ENCODE measurements at places on chromosomes 1 and 21.

- no peak for DNase-seq
Measured at GRCh38 chr1:89610457-89611011, 22.4 kb upstream of the LRRC8C start.

GRCh38 chr1:201358596-201358995 is 18.9 kb downstream of the TNNT2 start:
- no peak for DNase-seq

GRCh38 chr1:199038156-199038555 is 399.3 kb downstream of the PTPRC start:
- no peak for DNase-seq

GRCh38 chr1:209382231-209383100 is 201.0 kb upstream of the CAMK1G start:
- no peak for DNase-seq

- DNase-seq = no peak
Measured at GRCh38 chr1:52249831-52250230, 107.9 kb downstream of the ZFYVE9 start.

DNA sequence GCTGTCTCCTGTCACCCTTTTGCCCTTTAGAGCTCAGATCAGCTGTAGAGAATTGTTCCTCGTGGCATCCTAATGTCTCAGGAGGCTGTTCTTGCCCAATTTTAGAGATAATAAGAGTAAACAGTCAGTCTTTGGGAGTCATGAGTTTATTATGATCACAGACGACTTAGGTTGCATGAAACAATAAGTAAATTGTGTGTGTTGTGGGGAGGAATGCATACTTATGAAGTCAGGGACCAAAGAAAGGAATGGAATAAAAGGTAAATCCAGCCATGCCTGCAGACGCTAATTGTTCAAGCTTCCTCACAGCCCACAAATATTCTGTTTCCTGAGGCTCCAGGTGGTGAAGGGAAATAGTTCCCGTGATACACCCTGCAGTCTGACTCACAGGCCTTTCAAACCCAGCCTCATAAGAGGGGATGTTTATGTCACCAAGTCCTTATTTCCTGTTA is 897 bp downstream of the EPHX4 start:
- DNase-seq = no peak

DNA sequence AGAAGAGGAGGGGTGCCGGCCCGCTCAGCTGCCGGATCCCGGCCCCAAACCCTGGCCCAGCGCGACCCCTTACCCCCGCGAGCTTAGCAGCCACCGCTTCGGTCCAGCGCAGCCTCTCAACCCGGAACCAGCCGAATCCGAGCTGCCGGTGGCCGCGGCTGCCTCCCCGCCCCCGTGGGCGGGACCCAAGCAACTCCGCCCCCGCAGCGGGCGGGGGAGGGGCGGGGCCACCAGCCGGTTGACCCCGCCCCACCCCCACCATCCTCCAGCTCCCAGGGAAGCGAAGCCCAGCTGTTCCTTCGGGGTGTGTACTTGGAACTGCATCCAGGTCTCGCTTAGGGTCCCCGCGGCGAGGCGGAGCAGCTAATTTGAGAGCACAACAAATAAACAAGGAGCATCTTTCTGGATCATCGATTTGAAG is at the start of gene TRIM62:
TRIM62 (minus strand) TSS at position 123 of the 421 bp plus-strand sequence. CDS start 611 bp downstream, outside the sequence.
- DNase-seq = peak; percentile 48

- no peak for DNase-seq
Measured at GRCh38 chr1:97334454-97334853, 586.4 kb downstream of the DPYD start.
